ENCODE measurements at places on chromosomes 2 and 18. TPM values are rescaled to one million over a fixed set of nuclear protein-coding genes. Genes with fewer than 3 reads are reported as not detected.

DNA sequence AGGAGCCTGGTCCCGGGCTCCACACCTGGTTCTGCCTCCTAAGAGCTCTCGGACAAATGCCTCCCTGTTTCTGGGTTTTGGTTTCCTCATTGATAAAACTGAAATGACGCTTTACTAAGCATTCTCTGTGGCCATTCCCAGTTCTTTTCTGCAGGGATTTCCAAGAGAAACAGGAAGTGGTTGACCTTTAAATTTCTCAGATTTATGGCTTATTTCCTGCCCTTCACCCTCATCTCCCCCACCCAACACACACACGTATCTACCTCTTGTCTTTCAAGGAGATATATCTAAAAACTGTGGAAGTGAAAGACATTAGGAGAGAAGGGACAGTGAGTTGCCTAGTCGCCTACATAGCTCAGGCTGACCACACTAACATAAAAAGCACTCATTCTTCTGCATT is 53.0 kb downstream of the PIEZO2 start:
- no peaks in the 10 kb centered on the region for H3K27me3 ChIP-seq
- H3K27ac ChIP-seq, result no peak overlapping the region
- no peak for DNase-seq
- H3K4me1 ChIP-seq, result no peaks in the 10 kb centered on the region
- no peaks in the 10 kb centered on the region for H3K36me3 ChIP-seq
- H3K4me3 ChIP-seq, result no peak overlapping the region

- H3K27me3 ChIP-seq, result no peaks in the 10 kb centered on the region
- no peaks in the 10 kb centered on the region for H3K36me3 ChIP-seq
- H3K4me3 ChIP-seq, result no peak overlapping the region
- no peak overlapping the region for H3K27ac ChIP-seq
These were observed 115.8 kb upstream of the NPAS2 start for GRCh38 chr2:100704156-100704555.

- no peaks in the 10 kb centered on the region for H3K27me3 ChIP-seq
- H3K4me3 ChIP-seq, result no peak overlapping the region
- no peaks in the 10 kb centered on the region for H3K4me1 ChIP-seq
- H3K36me3 ChIP-seq, result no peaks in the 10 kb centered on the region
- H3K27ac ChIP-seq, result no peak overlapping the region
These were observed 24.5 kb upstream of the LPIN2 start for GRCh38 chr18:3037423-3037915.

DNA sequence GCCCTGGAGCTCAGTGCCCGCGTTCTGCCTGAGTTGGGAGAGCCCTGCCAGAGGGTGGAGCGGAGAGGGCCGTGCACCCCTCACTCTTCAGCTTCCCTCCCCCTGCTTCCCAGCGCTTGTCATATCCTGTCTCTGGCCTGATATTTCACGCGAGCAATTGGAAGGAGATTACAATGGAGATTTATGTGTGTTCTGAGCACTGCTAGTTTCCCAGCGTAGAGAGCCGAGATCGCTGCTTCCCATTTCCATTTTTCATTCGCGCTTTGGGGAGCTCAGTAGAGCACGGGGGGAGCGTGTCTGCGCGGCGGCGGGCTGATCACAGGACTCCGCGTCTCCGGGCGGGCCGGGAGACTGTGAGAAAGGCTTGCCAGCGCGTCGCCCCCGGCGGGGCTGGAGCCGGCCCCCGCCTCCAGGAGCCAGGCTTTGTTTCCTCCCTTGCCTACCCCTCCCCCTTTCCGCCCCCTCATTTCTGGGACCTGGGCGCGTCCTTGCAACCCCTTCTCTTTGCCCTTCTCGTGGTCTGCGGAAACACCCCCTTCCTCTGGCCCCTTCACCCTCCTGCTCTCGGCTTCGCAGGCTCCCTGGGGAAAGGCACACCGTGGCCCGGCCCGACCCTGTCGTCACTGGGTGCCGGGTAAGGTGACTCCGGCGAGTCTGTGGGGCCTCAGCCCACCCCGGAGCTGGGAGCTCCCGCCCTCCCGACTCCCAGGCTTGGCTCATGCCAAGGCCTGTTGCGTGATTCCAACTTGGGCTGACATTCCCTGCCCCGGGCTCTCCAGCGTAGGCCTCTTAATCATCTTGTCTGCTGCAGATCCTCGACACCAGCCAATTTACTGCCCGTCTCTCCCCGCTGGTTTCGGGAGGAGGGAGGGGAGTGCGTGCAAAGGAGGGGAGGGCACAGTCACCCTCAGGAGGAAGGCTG is 5.8 kb downstream of the DLX2 start:
- no peaks in the 10 kb centered on the region for H3K36me3 ChIP-seq
- peak; percentile 75 for DNase-seq
- H3K4me3 ChIP-seq, result no peak overlapping the region
- no peaks in the 10 kb centered on the region for H3K27me3 ChIP-seq

GRCh38 chr2:164717000-164717803 is 95.9 kb upstream of the GRB14 start:
- H3K4me1 ChIP-seq, result no peaks in the 10 kb centered on the region
- DNase-seq, result no peak
- no peak overlapping the region for H3K27ac ChIP-seq
- no peak overlapping the region for H3K4me3 ChIP-seq

- H3K36me3 ChIP-seq, result no peaks in the 10 kb centered on the region
- no peak overlapping the region for H3K4me3 ChIP-seq
- no peak overlapping the region for H3K27ac ChIP-seq
- peaks cover 2% of the 10 kb centered on the region for H3K27me3 ChIP-seq
These were observed 148.1 kb upstream of the SIX3 start for GRCh38 chr2:44793322-44793870.

- no peak overlapping the region for H3K4me3 ChIP-seq
- H3K27me3 ChIP-seq, result no peaks in the 10 kb centered on the region
- H3K36me3 ChIP-seq, result no peaks in the 10 kb centered on the region
- peak; percentile 93 for DNase-seq
These were observed 21.7 kb upstream of the EFHD1 start for GRCh38 chr2:232611559-232612218.

DNA sequence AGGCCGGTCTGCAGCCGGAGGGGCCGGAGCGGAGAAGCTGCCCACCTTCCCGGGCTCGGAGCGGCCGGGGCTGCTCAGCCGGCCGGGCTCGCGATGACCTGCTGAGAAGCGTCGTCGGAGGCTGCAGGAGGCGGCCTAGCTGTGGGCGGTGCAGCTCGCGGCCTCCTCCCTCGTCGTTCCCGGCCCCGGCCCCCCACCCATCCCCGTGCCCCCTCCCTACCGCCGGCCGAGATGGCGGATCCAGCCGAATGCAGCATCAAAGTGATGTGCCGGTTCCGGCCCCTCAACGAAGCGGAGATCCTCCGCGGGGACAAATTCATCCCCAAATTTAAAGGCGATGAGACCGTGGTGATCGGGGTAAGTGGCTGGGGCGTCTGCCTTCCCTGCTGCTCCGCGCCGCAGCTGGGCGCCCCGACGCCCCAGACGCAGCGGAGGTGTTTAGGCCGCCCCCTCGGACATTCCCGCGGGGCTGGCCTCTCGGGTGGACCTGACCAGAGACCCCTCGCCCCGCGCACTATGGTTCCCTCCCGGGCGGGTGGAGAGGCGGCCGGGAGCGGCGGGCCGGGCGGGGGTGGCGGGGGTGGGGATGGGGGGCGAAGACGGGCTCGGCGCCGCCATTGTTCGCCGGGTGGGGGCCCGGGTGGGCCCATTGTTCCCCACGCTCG is 492 bp downstream of the KIF5C start:
- no peaks in the 10 kb centered on the region for H3K4me1 ChIP-seq
- DNase-seq, result no peak
- H3K36me3 ChIP-seq, result no peaks in the 10 kb centered on the region
- no peak overlapping the region for H3K27ac ChIP-seq

- no peaks in the 10 kb centered on the region for H3K4me1 ChIP-seq
- H3K27me3 ChIP-seq, result no peaks in the 10 kb centered on the region
- no peak overlapping the region for H3K4me3 ChIP-seq
These were observed 58.6 kb downstream of the LPIN1 start for GRCh38 chr2:11805024-11805423.

DNA sequence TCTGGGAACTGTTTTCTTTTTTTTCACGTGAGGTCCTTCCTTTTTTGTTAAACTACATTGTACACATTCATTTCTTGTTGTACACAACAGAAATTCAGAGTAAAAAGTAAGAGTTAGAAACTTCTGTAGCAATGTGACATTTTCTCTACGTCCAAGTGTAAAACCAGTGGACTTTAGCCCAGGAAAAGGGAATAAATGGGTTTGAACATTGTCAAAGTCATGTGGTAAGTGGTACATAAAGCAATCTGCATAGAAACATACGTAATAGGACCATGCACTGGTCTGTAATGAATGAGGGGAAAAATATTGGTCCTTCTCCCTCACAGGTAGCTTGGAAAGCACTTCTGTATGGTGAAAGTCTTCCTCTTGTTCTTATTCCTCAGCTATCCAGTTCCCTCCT is 421.4 kb downstream of the SETBP1 start:
- no peaks in the 10 kb centered on the region for H3K27me3 ChIP-seq
- no peak overlapping the region for H3K27ac ChIP-seq
- no peak for DNase-seq
- no peaks in the 10 kb centered on the region for H3K4me1 ChIP-seq
- H3K36me3 ChIP-seq, result no peaks in the 10 kb centered on the region
- no peak overlapping the region for H3K4me3 ChIP-seq

GRCh38 chr2:158182676-158183295 is 81.1 kb downstream of the UPP2 start:
- no peaks in the 10 kb centered on the region for H3K27me3 ChIP-seq
- H3K27ac ChIP-seq, result no peak overlapping the region
- H3K4me3 ChIP-seq, result no peak overlapping the region
- H3K4me1 ChIP-seq, result no peaks in the 10 kb centered on the region

- H3K27ac ChIP-seq, result no peak overlapping the region
- no peaks in the 10 kb centered on the region for H3K27me3 ChIP-seq
- peaks cover 5% of the 10 kb centered on the region for H3K4me1 ChIP-seq
- no peak overlapping the region for H3K4me3 ChIP-seq
- DNase-seq, result no peak
- no peaks in the 10 kb centered on the region for H3K36me3 ChIP-seq
These were observed 6.3 kb downstream of the RND3 start for GRCh38 chr2:150480971-150481830.

DNA sequence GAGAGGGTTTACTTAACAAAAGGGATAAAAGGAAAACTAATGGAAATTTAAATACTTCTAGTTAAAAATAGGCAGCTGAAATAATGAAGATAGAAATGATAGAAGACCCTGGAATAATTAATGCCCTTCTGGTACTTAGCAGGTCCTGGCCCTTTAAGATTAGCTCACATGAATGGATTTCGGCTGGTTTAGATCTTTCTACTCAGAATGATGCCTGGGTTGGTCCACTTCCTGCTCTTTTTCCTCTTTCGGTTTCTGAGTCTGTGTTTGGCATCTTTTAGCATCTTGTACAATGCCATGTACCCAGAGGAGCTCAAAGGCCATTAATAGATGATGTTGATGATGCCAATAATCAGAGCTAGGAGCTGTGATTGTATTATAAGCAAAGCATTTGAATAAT is 290.5 kb downstream of the CLIP4 start:
- no peak overlapping the region for H3K4me3 ChIP-seq
- no peaks in the 10 kb centered on the region for H3K36me3 ChIP-seq
- DNase-seq, result no peak
- H3K27me3 ChIP-seq, result no peaks in the 10 kb centered on the region

DNA sequence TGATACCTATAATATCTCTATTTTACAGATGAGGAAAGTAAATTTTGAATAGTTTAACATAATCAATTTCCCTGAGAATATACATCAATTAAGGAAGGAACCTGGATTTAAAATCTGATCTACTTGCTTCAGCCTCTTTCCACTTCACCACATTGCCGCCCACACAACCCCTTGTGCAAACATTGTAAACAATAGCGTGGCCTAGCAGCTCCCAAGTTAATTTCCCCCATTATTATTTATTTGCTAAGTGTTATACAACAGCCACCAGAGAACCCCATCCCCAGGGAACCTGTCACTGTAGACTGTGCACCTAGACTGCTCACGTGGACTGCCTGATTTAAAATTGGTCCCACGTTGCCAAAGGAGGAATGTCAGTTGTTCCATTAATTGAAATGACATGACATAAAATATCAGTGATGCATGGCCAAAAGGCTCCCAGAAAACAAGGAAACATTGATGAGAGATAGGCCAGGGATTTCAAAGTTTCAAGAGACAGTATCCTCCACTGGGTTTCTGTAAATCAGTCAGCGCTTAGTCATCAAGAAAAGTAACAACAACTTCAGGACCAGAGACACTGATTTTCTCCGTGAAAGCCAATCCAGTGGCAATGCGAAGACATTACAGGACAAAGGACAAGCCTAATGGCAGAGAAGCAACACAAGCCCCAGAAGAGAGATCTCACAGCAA is 41.3 kb downstream of the SCG2 start:
- H3K4me1 ChIP-seq, result no peaks in the 10 kb centered on the region
- no peaks in the 10 kb centered on the region for H3K36me3 ChIP-seq
- H3K27me3 ChIP-seq, result no peaks in the 10 kb centered on the region
- H3K4me3 ChIP-seq, result no peak overlapping the region
- DNase-seq, result no peak
- H3K27ac ChIP-seq, result no peak overlapping the region

GRCh38 chr2:142395291-142395690 is 264.5 kb upstream of the LRP1B start:
- H3K4me3 ChIP-seq, result no peak overlapping the region
- DNase-seq, result no peak
- H3K4me1 ChIP-seq, result no peaks in the 10 kb centered on the region
- no peaks in the 10 kb centered on the region for H3K27me3 ChIP-seq

DNA sequence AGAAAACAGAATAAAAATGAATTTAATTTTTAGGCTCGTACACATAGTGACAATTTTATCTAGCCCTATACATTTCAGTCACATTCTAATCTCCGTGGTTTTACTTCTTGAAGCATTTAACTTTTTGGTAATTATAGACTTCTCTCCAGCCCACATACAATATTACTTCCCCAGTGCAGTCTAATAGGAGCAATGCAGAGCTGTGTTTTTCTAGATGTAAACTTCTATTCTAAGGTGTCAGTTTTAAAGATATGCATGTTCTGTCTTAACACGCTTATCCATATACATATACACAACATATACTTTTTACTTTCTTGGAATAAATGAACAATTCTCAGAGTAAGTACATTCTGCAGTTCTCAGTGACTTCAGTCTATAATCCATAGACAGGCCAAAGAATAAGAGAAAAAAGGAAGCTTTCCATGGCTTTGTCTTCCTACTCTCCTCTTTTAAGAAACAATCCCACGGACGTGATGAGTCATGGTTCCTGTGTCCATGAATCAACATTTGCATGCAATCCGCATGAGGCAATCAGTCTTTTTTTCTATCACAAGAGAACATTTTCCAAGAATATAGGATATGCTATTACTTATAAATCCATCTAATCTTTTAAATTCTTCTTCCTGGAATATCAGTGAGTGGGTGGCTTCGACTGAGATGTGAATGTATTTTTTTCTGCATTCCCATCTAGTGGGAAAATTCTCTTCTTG is 42.8 kb downstream of the CCDC102B start:
- H3K4me1 ChIP-seq, result no peaks in the 10 kb centered on the region
- no peak overlapping the region for H3K27ac ChIP-seq
- H3K27me3 ChIP-seq, result no peaks in the 10 kb centered on the region
- H3K36me3 ChIP-seq, result no peaks in the 10 kb centered on the region
- H3K4me3 ChIP-seq, result no peak overlapping the region
- DNase-seq, result peak; percentile 48

- H3K4me3 ChIP-seq, result no peak overlapping the region
- H3K27me3 ChIP-seq, result no peaks in the 10 kb centered on the region
- H3K36me3 ChIP-seq, result no peaks in the 10 kb centered on the region
- peak; percentile 9 for DNase-seq
- H3K27ac ChIP-seq, result no peak overlapping the region
- H3K4me1 ChIP-seq, result no peaks in the 10 kb centered on the region
These were observed 204.0 kb downstream of the MGAT5 start for GRCh38 chr2:134457765-134458472.

- H3K36me3 ChIP-seq, result peaks cover 4% of the 10 kb centered on the region
- H3K4me1 ChIP-seq, result no peaks in the 10 kb centered on the region
- no peaks in the 10 kb centered on the region for H3K27me3 ChIP-seq
- H3K27ac ChIP-seq, result peak overlapping the region; percentile 84
These were observed 1.7 kb upstream of the CTDSP1 start for GRCh38 chr2:218397820-218398436.

Gene SCN7A
- 5.0 TPM for total RNA-seq

Gene GPR45
- not detected for total RNA-seq

Gene EHBP1
- total RNA-seq, result 42.7 TPM

Gene DES
- 314 TPM for total RNA-seq

Gene CYP26B1
- total RNA-seq, result 8.8 TPM
